ENCODE measurements at places on chromosomes 1 and 21. TPM values are rescaled to one million over a fixed set of nuclear protein-coding genes. Genes with fewer than 3 reads are reported as not detected.

Gene WNT3A
- total RNA-seq, result not detected

Gene NBPF6
- total RNA-seq, result not detected

Gene TFF2
- not detected for total RNA-seq

Gene LRRN2
- total RNA-seq, result 6.4 TPM

DNA sequence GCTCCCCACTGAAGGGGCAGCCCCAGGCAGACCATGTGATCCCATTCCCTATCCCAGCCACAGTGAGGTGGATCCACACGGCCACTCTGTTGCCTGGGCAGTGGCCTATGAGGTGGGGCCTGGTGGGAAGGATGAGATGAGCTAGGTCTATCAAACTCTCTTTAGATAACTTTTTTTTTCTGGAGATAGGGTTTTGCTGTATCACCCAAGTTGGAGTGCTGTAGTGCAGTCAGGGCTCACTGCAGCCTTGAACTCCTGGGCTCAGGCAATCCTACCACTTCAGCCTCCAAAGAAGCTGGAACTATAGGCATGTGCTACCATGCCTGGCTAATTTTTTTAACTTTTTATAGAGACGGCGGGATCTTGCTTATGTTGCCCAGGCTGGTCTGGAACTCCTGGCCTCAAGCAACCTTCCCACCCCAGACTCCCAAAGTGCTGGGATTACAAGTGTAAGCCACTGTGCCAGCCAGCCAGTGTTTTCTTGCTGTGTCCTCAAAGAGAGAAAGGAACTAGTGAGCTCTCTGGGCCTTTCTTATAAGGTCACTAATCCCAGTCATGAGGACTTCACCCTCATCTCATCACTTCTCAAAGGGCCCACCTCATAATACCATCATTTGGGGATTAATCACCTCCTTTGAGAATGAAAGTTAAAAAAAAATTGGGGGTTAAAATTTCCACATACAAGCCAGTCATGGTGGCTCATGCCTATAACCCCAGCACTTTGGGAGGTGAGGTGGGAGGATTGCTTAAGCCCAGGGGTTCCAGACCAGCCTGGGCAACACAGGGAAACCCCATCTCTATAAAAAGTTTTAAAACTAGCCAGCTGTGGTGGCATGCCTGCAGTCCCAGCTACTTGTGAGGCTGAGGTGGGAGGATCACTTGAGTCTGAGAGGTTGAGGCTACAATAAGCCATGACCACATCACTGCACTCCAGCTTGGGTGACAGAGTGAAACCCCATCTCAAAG is 36.6 kb downstream of the H3-3A start:
- no peak for DNase-seq

DNA sequence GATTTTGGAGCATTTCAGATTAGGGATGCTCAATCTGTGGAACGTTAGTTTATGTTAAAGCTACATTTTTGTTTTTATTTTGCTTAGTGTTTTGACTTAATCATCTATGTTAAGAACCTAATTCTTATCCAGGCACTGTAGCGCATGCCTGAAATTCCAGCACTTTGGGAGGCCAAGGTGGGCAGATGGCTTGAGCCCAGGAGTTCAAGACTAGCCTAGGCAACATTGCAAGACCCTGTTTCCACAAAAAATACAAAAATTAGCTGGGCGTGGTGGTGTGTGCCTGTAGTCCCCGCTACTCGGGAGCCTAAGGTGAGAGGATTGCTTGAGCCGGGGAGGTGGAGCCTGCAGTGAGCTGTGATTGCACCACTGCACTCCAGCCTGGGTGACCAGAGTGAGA is 23.4 kb downstream of the FNBP1L start:
- no peak for DNase-seq

Gene GBP7
- not detected for total RNA-seq

- no peak for DNase-seq
These were observed 32.4 kb upstream of the MYSM1 start for GRCh38 chr1:58732087-58732775.

DNA sequence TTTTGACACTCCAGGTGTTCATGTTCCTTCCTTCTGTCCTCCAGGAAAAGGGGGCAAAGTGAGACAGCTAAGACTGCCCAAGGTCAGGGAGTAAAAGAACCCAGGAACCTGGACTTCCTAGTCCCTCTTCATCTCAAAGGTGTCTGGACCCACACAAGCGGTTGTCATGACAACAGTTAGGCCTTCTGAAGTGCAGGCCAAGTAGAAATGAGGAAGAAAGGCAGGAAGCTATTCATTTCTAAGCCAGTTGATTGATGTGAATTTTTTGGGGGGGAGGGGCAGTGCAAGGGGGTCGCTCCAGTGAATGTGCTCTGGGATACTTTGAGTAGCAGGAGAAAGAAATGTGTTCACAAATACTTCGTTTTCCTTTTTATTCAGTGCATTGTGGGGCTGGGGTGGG is 114.3 kb downstream of the NAV1 start:
- no peak for DNase-seq

Gene GJA4
- total RNA-seq, result 25.5 TPM

Gene TMEM234
- total RNA-seq, result 9.9 TPM

Gene PATJ
- total RNA-seq, result 32.9 TPM

DNA sequence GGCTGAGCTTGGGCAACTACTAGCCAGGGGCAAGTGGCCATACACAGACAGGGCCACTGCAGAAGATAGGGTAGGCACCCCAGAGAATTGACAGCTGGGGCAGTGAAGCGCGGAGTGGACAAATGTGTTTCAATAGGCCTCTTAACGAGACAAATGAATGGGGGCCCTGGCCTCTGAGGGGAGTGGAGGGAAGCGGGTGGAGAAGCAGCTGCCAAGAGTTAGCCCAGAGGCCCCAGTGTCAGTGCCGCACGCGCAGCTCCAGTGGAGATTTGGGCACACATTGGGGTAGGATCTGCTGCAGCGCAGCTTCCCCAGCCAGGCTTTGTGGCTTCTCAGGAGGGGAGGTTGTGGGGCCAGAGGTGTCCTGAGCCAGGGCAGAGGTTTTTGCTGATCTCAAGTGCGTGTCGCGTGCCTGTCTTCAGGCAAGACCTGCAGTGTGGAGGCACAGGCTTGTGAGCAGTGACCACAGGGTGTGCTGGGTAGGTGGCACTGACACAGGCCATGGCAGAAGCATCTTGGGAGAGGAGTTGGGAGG is 16.9 kb downstream of the PTPRF start:
- no peak for DNase-seq

GRCh38 chr1:225700889-225701465 is 48.1 kb upstream of the ENAH start:
- DNase-seq, result no peak

- no peak for DNase-seq
These were observed 55.7 kb downstream of the RGS5 start for GRCh38 chr1:163147019-163147418.

Gene ZBTB48
- total RNA-seq, result 11.5 TPM

DNA sequence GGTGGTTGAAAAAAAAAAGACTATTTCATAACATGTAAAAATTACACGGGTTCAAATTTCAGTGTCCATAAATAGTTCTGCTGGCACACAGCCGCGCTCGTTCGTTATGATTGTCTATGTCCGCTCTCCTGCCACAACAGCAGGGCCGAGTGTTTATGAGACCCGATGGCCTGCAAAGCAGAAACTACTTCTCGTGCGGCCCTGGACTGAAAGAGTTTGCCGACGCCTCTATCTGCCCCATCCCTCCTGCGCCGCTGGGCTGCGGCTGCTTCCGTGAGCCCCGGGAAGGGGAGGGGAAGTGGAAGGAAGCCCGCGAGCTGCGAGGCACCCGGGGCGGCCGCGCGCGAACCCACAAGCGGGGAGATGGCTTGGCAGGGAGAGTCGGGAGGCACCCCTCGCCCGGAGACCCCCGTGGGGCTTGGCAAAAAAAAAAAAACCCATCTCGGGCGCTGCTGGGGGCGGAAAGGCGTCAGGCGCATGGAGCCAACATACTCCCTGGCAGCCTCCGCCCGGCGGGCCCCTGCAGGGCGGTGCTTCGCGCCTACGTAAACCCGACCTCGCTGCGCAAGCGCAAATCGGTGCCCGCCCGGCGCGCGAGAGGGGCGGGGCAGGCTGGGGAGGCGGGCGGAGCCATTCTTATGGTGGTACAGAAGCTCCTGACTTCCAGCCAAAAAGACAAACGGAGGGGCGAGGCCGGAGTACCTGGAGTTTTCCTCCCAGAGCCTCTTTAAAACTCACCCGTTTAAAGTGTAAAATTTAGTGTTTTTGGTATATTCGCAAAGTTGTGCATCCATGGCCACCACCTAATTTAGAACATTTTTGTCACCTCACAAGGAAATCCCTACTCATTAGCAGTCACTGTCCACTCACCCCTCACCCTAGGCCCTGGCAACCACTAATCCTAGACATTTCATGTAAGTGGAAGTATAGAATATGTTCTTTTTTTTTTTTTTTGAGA is 8.3 kb downstream of the SLC27A3 start:
- peak; percentile 93 for DNase-seq

- no peak for DNase-seq
These were observed 72.1 kb downstream of the S1PR1 start for GRCh38 chr1:101308935-101309333.

- peak; percentile 24 for DNase-seq
These were observed 32.7 kb downstream of the TRIM11 start for GRCh38 chr1:228373681-228374571.

GRCh38 chr1:94719926-94720793 is 100.0 kb upstream of the SLC44A3 start:
- no peak for DNase-seq

DNA sequence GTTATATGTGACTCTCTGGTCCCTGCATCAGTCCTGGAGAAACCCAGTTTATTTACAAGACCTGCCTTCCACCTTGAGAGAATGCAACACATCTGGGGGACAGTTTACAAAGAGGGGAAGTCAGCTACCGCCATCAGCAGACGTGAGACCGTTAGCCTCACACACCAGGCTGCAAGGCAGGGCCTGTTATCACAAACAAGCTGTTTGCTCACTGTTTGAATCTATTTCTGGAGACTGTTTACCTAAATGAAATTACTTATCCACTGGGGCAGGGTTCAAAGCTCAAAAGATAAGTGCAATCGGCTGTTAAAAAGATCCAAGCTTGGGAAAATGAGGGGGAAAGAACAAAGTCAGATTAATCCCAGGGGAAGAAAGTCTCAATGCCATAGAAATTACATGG is 134.4 kb downstream of the ZNF281 start:
- DNase-seq, result no peak

GRCh38 chr1:156104861-156105832 is 9.4 kb upstream of the LMNA start:
- no peak for DNase-seq

DNA sequence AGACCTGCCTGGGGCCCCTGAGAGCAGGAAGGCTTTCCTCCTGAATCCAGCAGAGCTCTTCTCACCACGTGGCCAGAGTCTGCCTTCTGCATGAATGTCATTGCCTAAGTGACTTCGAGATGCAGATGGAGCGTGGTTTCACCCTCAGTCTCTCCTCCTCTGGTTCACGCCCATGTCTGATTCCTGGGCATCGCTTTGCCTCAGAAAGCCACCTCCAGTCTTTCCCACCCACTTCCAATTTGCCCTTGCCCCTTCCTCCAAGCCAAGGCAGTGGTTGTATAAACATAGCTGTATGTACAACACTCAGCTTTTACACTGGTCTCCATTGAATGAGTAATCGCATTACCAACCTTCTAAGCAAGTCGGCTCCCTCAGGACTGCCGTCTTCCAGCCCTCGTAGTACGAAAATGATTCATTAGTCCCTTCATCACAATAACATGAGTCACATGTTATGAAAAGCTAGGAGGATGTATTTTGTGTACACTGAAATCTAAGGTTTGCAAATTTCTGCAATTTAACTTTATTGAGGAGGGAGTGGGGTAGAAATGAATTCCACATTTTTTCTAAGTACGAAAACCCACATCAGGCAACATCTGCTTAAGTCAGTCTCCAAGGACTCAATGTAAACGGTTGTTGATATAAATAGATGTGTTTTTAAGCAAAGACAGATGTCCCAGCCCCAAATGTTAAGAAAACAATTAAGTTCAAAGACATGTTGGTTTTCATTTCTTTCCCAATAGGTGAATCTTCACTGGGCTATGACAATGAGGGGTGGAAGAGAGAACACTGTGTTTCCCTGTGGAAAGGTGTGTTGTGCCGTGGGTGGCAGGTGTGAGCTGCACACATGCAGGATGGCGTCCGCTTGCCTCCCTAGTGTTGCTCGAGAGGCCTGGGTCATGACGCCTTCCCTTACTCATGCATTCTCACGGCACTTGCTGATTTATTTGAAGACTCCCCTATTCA is 32.3 kb upstream of the ETS2 start:
- DNase-seq, result peak; percentile 59

GRCh38 chr1:11357276-11357675 is 84.3 kb downstream of the UBIAD1 start:
- DNase-seq, result no peak

DNA sequence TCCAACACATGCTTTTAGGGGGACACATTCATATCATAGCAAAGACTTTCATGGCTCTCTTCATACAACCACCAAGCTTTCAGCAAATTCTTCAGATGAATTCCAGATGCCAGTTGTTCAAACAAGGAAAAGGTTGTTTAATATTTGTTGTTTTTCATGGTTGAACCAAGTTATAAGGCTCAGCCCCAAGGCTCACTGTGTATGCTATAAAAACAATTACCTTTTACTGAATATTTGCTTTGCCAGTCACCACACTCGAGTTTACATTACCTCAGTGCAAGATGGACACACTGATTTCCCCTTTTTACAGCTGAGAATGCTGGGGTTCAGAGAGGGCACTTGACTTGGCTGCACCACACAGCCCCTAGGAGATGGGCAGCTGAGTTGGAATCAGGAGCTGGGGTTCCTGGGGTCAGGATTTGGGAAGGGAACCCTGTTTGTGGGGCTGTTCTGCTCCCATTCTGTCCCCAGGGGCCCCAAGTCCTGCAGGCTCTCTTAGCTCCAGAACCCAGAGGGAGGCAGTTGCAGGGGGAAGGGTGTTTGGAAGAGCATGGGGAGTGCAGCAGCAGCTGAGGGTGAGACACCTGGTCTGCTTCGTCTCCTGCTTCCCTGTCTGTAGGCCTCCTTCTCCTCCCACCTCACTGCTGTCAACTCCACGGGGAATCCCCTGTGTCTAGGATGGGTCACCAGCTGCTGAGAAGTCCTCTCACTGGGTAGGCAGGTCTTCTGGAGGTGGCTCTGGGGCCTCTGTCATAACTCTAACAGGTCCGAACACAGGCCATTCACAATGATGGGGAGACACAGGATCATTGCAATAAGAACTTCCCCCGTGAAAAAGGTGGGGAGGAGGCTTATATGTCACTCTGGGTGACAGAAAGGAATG is 12.8 kb upstream of the TMPRSS2 start:
- no peak for DNase-seq

Gene KCNJ9
- not detected for total RNA-seq

DNA sequence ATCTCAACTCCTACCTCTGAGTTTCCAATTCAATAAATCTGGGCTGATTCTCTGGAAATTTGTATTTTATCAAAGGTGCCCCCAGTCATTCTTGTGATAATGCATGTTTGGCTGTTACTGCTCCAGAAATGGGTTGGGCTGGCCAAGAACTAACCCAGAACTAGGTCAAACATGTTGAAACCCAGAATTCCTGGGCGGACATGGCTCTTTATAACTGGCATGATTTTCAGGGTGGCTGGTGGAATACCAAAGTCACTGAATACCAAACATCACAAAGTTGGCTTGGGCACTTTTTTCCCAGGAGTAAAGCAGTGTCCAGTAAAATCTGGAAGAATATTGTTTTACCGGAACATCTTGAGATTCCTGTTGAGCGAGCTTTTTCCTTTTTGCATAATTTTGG is 89.4 kb upstream of the S1PR1 start:
- DNase-seq, result no peak

DNA sequence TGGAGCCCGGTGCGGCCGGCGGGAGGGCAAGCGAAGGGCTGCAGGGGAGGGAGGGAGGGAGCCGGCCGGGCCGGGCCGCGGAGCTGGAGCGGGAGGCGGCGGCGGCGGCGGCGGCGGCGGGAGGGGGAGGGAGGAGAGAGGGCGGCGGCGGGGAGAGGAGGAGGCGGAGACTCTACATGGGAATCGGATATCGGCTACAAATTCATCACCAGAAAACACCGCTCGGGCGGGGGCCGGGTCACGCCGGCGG is at the start of gene AKT3:
TSS of gene AKT3 (minus strand) at position 42 of the 250 bp plus-strand sequence. CDS start 7,073 bp downstream, outside the sequence.
- peak; percentile 86 for DNase-seq
